Caki2 (cell line): ENCODE measurements at places on chromosomes 7 and 10. TPM values are rescaled to one million over a fixed set of nuclear protein-coding genes. Genes with fewer than 3 reads are reported as not detected.

DNA sequence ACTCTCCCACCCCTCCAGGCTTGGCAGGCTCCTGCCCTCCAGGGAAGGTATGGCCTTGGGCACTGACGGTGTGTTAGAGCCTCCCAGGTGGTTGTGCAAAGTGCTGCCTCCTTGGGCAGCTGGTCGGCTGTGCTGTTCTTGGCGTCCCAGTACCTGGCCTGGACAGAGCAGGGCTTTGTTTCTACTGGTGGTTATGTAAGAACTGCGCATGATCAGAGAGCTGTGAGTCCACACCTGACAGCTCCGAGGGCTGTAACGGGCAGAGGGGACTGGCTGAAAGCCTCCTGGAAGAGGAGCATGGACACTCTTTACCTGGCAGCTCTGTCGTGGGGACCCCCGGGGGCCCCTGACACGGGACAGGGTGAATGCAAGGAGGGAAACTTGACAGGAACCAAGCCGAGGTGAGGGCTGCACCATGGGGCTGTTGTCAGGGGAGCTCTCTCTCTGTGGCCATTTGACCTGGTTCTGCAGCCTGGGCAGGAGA is 3.1 kb upstream of the SFRP5 start:
- DNase-seq = no peak

DNA sequence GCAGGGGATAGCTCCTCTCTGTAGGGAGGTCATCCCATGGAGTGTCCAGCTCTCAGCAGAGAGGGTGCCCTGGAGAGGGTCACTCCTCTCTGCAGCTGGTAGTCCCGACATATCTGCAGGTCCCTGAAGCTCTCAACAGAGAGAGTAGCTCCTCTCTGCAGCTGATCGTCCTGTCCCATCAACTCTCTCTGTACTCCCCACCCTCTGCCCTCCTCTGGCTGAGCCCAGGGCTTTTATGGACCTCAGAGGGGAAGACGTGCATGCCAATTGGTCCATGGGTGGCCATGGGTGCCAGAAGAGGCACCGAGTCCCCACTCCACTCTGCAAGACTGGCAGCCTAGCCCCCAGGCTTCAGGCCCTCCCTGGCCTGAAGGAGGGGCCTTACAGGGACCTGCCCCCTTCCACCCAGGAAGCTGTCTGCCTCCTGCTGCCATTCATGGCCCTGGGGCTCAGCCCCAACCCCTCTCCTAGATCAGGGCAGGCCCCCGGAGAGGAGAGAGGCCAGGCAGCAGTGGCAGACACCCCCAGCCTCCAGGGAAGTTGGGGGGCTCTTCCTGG is 9.0 kb upstream of the BLVRA start:
- no peak for DNase-seq

The BTBD16 gene
- 0.14 and 0.88 TPM in 2 replicates for total RNA-seq

- DNase-seq = no peak
Measured at GRCh38 chr10:82813856-82814255, 938.9 kb downstream of the NRG3 start.

The RNF148 gene
- not detected in 2 replicates for total RNA-seq

The RNF32 gene
- total RNA-seq = 2.6 and 13.5 TPM in 2 replicates

The GIMAP1 gene
- not detected in 2 replicates for total RNA-seq

- peak; percentile 50 for DNase-seq
Measured at GRCh38 chr7:38932509-38933168, 23.6 kb upstream of the VPS41 start.

GRCh38 chr7:2864999-2865670 is 21.0 kb upstream of the GNA12 start:
- peak; percentile 50 for DNase-seq

DNA sequence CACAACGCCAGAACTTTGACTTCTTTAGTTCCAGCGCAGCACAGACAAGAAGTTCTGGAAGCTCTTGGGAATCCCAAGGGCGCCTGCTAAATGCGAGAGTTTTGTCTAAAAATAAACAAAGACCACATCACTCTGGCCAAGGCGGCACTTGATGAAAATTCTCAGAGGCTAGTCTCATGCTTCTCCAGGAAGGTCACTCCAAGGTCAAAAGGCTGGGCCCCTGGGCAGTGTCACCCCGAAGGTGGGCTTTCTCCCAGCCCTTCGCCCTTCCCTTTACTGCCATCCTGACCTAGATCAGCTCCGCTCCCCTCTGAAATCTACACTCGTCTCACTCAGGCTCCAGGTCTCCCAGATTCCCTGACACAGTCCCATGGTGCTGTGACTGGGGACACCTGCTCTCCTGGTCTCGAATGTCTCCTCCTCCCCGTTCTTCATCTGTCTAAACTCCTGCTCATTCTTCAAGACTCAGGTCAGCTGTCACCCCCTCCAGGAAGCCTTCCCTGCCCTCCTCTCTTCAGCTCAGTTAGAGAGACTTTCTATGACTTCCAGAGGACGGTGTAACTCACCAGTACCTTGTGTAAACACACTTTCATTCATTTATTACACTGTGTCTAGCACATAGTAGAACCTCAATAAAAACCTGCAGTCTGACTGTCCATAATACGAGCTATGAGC is 10.5 kb downstream of the FAM53B start:
- no peak for DNase-seq

The CLDN15 gene
- 0.81 and 0.93 TPM in 2 replicates for total RNA-seq

DNA sequence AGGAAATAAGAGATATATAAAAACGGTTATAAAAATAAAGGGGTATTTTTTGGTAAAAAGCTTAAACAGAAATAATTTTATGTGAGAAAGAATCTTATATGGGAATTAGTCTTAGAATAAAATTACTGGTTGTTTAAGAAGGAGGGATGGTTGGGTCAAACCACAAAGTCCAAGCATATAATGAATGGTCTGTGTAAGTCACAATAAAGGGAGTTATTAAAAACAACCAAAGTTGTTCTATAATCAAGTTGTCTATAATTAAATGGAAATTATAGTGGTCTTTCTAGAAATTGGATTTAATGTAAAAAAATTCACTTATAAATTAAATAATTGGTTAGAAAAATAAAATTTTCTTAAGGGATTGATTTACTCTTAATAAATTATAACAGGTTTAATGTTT is 304.8 kb downstream of the POM121L12 start:
- DNase-seq = no peak
